Activated T-cell treated with anti-CD3 and anti-CD28 coated beads, Interleukin-2, amount 50 U/mL, for 72 hours (primary cell): ENCODE measurements at places on chromosomes 12 and 14. TPM values are rescaled to one million over a fixed set of nuclear protein-coding genes. Genes with fewer than 3 reads are reported as not detected.

Gene C12orf57
- total RNA-seq = 301 TPM

Gene CD27
- total RNA-seq = 53.1 TPM

Gene CIT
- total RNA-seq = 44.6 TPM

Gene KRT4
- not detected for total RNA-seq

Gene XPOT
- 284 TPM for total RNA-seq

Gene SERPINA12
- total RNA-seq = not detected

Gene INHBC
- not detected for total RNA-seq

Gene TEX22
- 3.3 TPM for total RNA-seq

Gene SELPLG
- 55.4 TPM for total RNA-seq

Gene MVK
- total RNA-seq = 11.5 TPM

Gene WNT5B
- 0.51 TPM for total RNA-seq

Gene JDP2
- 6.8 TPM for total RNA-seq

Gene C12orf60
- total RNA-seq = 5.1 TPM

Gene NRIP2
- total RNA-seq = not detected

Gene ACOT2
- total RNA-seq = 12.9 TPM

Gene RAD52
- total RNA-seq = 18.1 TPM

Gene KRT6B
- total RNA-seq = not detected

Gene KRT74
- 0.12 TPM for total RNA-seq

Gene ADAM20
- 1.2 TPM for total RNA-seq

Gene PAPLN
- 0.58 TPM for total RNA-seq

Gene OVCH1
- not detected for total RNA-seq

Gene FAM181A
- total RNA-seq = not detected
